RPMI7951 (cell line): ENCODE measurements at places on chromosomes 5 and 9. TPM values are rescaled to one million over a fixed set of nuclear protein-coding genes. Genes with fewer than 3 reads are reported as not detected.
A peak's percentile ranks its signal among the peaks of the same experiment; 100 is the strongest.

NELFB gene
- 34.2 and 46.8 TPM in 2 replicates for total RNA-seq

FAM81B gene
- not detected in 2 replicates for total RNA-seq

CCDC171 gene
- total RNA-seq, result 0.48 and 0.68 TPM in 2 replicates

DNA sequence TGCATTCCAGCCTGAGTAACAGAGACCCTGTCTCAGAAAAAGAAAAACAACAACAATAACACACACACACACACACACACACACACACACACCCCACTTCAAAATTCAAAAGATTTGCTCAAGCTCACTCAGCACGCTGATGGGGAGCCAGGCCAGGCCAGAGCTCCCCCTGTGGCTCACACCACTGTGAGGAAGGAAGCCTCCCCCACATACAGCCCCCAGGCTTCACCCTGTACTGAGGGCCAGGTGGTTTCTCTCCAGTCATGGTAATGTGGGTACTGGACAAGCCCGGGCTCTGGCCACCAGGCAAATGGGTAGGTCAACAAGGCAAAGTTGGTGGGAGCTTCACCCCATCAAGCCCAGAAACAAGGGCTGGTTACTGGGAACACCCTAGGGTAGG, 19.0 kb downstream of the ATOX1 start:
- peak; percentile 76 for DNase-seq

GRCh38 chr5:120152931-120153330, 311.2 kb upstream of the PRR16 start:
- DNase-seq, result no peak

- no peak for DNase-seq
Measured at GRCh38 chr5:177981296-177982071, 14.6 kb downstream of the PROP1 start.

DNA sequence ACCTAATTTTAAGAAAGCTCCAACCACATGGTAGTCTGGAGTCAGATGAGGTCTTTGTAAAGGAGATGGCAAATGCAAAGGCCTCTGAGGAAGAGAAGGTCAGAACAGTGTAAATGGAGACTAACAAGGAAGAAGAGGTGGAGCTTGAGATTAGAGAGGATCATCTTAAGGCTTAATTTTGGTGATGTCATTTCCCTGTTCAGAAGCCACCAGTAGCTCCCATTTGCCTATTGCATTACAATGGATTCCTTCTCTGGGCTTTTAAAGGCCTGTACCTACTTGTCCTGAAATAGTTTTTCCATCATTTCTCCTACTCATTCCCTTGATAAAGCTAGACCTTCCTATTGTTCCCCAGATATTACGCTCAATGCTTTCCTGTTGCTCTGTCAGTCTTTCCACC, 16.1 kb downstream of the PCSK5 start:
- no peak for DNase-seq

- DNase-seq, result no peak
Measured at GRCh38 chr9:93052791-93053540, 5.5 kb upstream of the SUSD3 start.

DNA sequence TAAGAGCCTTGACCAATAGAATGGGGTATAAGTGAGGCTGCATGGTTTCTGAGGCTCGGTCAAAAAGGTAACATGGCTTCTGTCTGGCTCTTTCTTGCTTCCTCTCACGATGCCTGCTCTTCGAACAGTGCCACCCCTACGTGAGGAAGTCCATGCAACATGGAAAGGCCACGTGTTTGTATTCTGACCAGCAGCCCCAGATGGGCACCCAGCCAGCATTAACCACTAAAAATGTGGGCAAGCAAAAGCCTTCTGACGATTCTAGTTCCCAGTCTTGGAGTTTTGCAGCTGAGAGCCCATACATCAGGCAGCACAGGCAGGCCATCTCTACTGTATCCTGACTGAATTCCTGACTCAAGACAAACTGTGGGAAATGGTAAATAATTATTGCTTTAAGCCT, 24.2 kb upstream of the NREP start:
- peak; percentile 90 for DNase-seq
